ENCODE measurements at places on chromosomes 7 and 10.

- DNase-seq, result no peak
Measured at GRCh38 chr7:129010075-129010474, 44.8 kb downstream of the TNPO3 start.

- no peak for DNase-seq
Measured at GRCh38 chr7:3370068-3370830, 69.2 kb downstream of the SDK1 start.

GRCh38 chr7:38330861-38331621 is 57.6 kb upstream of the TARP start:
- DNase-seq, result no peak

- DNase-seq, result no peak
Measured at GRCh38 chr7:25031007-25031406, 51.0 kb upstream of the OSBPL3 start.

GRCh38 chr10:13555884-13556510 is 27.2 kb upstream of the BEND7 start:
- DNase-seq, result no peak

DNA sequence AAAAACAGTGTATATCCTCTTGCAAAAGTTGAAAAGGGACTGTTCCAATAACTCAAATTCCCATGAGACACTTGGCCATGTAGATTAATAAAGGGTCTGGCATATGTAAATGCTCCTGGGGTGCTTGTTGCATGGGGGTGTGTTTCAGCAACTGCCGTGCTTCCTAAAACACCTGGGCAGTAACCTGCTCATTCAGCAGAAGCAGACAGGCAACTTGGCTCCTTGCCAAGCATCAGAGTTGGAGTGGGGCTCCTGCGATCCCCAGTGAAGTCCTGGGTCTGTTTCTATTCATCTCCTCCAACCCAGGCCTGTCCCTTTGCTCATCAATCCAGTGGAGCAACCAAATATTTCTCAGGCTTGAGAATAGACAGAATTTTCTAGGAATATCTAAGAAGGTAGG is 42.2 kb upstream of the ADAM12 start:
- DNase-seq, result no peak

- no peak for DNase-seq
Measured at GRCh38 chr7:101747879-101748345, 69.5 kb upstream of the CUX1 start.

Measured in iris pigment epithelial cell (primary cell).